Suprapubic skin (tissue), 4 donors: ENCODE measurements at places on chromosomes 2 and 18.

DNA sequence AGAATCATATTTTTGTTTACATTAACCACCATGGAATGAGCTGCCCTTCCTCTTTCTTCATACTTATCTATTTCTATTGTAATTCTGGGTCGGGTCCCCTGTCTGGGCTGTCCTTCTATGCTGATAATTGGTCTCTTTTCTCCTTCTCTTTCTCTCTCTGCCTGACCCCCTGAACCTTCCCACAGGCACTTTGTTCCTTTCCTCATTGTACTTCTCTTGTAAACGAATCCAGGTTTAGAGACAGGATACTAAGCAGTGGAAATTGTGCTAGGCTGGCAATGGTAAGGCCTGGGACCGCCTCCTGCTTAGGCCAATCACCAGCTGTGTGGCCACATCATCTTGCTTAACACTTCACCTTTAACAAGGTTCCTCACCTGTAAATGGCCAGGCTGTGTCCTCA is 137.0 kb downstream of the ZNF532 start:
- H3K4me3 ChIP-seq, result no peak overlapping the region
- no peak overlapping the region for H3K27ac ChIP-seq
- no peaks in the 10 kb centered on the region for H3K36me3 ChIP-seq
- DNase-seq, result no peak
- H3K27me3 ChIP-seq, result no peaks in the 10 kb centered on the region

DNA sequence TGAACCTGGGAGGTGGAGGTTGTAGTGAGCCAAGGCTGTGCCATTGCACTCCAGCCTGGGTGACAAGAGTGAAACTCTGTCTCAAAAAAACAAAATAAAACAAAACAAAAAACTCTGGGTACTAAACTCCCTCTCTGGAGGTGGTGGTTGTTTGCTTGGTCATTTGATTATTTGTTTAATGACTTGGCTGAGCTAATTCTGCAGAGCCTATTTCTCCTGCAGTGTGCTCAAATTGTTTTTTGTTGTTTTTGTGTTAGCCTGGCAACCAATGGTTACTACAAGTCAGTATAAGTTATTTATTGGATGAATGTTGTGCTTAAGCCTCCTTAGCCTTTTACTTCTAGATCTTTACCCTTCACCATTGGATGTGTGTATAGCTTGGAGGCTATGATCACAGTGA is 387.5 kb downstream of the ADCYAP1 start:
- H3K4me3 ChIP-seq, result no peak overlapping the region
- H3K27ac ChIP-seq, result no peak overlapping the region
- H3K27me3 ChIP-seq, result no peaks in the 10 kb centered on the region
- DNase-seq, result no peak
- no peaks in the 10 kb centered on the region for H3K36me3 ChIP-seq
- no peaks in the 10 kb centered on the region for H3K4me1 ChIP-seq

- no peaks in the 10 kb centered on the region for H3K27me3 ChIP-seq
- no peaks in the 10 kb centered on the region for H3K36me3 ChIP-seq
- peak; percentile 99 for DNase-seq
These were observed at the start of gene ORC4 for GRCh38 chr2:148020111-148021058. ORC4 (minus strand) TSS chr2:148020737; CDS start chr2:147975958, 44,779 bp downstream.

GRCh38 chr2:9001229-9001628 is 2.3 kb downstream of the MBOAT2 start:
- H3K4me1 ChIP-seq, result peaks cover 19% of the 10 kb centered on the region
- no peaks in the 10 kb centered on the region for H3K27me3 ChIP-seq
- H3K27ac ChIP-seq, result no peak overlapping the region
- no peak overlapping the region for H3K4me3 ChIP-seq
- DNase-seq, result no peak
